ENCODE measurements at places on chromosomes 5 and 9.

DNA sequence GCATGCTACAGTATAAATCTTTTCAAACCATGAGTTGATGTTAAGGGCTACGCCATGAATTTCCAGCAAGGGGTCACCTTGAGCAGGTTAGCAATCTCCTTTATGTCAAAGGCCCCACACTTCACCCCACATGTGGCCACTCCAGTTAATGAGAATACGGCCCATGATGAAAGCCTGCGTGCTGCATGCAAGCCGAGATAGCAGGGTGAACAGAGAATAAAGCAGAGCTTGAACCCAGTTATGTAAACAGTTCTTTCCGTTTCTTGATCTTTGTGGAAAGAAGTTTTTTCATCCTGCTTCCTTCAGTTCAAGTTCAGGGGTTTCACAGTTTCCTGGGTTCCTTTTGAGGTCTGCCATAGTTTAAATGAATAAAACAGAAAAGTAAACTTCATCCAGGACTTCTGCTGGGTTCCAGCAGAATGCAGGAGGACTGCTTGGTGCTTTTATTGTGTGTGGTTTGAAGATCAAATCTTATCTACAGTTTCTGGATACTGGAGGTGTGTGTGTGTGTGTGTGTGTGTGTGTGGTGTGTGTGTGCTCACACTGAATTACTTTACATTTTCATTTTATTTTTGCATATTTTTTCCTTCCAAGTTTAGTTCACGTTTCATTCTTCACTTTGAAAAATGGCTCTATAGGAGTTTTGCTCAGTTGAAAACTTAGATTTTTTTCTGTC, 87.1 kb downstream of the HMHB1 start:
- no peak for DNase-seq

DNA sequence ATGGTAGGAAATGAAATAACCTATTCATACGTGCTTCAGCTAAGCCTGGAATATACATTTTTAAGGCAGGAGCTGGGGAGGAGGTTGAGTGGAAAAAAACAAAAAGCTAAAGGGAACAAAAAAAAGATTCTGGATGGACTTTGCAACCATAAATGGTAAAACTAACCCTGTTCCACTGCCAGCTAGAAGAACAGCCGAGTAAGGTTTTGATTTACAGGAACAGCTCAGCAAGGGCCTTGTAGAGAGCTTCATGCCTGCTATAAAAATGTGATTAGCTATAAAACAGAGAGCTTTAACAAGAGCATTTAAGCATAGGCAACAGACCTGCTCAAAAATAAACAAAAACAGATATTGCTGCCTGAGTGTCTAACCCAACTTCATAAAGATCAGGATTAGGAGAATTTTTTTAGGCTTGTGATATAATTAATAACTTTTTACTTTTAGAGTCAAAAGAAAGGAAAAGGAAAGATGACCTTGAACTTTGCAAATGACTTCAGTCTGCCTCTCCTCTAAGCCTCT, 194.8 kb downstream of the FBXL7 start:
- no peak for DNase-seq

GRCh38 chr5:133705331-133705730, 93.0 kb upstream of the FSTL4 start:
- DNase-seq: no peak

DNA sequence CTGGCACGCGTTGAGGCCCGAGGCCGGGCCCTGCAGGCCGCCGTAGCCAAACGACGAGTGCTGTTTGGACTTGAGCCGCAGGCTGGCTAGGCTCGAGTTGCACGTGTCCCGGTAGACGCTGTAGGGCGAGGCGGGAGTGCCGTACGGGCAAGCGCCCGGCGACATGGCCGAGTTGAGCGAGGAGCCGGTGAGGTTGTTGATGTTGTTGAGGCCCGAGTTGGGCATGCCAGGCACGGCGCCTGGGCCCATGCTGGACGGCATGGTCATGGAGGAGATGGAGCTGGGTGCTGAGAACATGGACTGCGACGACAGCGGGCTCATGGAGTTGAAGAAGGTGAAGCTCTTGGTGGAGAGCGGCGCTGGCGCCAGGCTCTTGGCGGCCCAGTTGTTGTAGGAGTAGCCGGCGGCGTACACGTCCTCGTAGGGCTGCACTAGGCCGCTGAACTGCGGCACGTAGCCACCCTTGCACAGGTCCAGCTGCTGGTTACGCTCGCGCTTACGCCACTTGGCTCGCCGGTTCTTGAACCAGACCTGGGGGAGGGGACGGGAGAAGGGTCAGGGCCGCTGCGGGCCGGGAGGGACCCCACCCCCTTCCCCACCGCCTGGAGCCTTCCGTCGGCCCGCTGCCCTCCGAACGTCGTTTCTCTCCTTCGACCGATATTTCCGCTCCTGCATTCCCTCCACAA, 5.1 kb downstream of the PITX1 start:
- DNase-seq: no peak

GRCh38 chr9:93121316-93122241, 12.5 kb downstream of the NINJ1 start:
- no peak for DNase-seq

GRCh38 chr5:32600054-32600622, 14.8 kb downstream of the SUB1 start:
- no peak for DNase-seq

DNA sequence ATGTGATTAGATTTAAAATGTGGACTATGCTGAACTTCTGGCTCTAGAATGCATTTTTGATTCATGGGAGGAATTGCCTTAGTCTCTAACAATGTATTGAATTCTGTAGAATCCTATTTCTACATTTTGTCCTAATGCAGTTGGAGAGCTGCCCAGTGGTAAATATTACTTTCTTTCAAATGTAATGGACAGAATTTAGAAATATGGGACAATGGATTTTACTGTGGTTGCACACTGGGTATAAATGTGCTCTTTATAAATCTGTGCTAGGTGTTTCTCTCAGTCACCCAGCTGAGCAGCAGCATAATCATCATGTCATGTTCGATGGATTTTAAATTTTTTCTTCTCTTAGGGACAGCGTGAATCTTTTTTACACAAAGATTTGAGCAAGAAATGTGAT, 141.7 kb downstream of the ADGRV1 start:
- DNase-seq: peak; percentile 25

GRCh38 chr5:90308787-90309585, 100.6 kb downstream of the CETN3 start:
- DNase-seq: no peak

DNA sequence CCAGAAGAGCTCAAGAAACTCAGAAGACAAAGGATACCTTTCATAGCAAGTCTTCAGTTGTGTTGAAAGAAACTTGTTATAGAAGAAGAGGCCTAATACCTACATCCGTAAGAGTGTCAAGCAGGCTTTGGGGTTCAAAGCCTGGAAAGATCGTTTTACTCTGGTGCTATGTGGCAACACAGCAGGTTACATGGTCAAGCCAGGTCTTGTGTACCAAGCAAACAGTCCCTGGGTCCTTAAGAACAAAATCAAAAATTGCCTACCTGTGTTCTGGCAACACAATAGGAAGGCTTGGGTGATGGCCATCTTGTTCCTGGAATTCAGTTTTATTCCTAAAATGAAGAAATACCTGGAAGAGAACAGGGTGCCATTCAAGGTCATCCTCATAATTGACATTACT, 32.0 kb upstream of the LRRC19 start:
- DNase-seq: no peak

DNA sequence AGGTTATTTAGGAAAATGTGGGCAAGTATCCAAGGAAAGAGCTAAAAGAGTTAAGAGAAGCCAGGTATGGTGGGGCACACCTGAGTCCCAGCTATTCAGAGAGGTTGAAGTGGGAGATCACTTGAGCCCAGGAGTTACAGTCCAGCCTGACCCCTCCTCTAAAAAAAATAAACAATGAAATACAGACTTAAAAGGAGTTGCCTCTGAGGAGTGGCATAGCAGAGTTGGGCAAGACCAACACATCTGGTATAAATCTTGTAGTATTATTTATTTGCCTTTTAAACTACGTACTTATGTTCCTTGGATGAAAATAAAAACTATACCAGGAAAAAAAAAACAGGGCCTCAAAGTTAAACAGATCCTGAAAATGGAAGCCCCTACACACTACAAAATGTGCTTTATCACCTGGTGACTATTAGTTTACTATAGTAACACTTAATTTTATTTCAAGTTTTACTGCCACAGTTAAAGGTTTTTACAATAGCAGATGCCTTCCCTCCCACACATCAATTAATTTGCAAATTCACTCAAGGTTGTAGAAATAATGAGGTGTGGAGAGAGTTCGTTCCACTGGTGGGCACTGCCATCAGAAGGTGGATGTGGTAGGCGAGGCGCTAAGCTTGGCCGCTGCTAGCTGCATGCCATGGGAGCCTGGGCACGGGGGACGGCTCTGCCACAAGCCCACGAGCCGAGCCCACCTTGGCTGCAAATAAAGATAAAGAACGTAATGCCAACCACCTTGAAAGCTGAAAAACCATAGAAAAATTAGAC, 48.0 kb downstream of the MED27 start:
- DNase-seq: no peak

- no peak for DNase-seq
Observed at GRCh38 chr5:80686757-80687156, 32.0 kb upstream of the DHFR start.
